ENCODE measurements at places on chromosomes 6 and 20.

- no peak for DNase-seq
Measured at GRCh38 chr20:48169650-48170225, 384.5 kb upstream of the SULF2 start.

DNA sequence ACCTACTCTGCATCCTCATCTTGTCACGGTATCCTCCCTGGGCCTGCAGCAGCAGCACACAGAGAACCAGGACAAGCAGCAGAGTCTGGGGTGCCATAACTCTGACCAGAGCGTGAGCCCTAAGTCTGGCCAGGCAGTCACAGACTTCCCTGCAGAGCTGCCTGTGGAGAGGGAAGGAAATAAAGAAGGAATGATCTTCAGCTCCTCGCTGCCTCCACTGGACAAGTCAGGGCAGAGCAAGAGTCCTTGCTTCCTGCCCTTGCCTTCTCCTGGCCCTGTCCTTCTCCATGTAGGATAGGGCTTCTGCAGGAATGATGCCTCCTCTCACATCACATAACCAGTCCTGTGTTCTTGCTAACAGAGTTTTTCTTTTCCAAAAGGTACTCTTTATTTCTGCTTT, 15.9 kb upstream of the WFDC11 start:
- no peak for DNase-seq

DNA sequence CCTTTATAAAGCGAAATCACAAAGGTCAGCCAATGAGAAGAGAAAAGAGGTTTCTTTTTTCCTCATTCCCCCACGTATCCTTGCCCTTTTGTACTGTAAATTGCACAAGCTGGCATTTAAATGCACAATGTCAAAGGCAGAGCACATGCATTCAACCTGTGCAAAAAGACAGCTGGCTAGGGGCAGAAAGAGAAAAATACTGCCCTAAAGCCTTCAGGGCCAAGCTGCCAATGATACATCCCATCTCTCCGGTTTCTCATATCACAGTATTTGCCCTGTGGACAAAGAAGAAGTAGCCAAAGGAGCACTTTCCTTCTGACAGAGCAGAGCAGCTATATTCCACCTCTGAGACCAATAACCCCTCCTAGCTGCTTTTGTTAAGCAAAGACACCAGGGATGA, 219.2 kb downstream of the TRDN start:
- no peak for DNase-seq

- no peak for DNase-seq
Measured at GRCh38 chr6:25670793-25671513, 18.9 kb downstream of the SCGN start.

GRCh38 chr6:152816055-152816454, 65.5 kb downstream of the VIP start:
- DNase-seq, result no peak

GRCh38 chr20:1086277-1087213, 31.9 kb upstream of the PSMF1 start:
- DNase-seq, result no peak

DNA sequence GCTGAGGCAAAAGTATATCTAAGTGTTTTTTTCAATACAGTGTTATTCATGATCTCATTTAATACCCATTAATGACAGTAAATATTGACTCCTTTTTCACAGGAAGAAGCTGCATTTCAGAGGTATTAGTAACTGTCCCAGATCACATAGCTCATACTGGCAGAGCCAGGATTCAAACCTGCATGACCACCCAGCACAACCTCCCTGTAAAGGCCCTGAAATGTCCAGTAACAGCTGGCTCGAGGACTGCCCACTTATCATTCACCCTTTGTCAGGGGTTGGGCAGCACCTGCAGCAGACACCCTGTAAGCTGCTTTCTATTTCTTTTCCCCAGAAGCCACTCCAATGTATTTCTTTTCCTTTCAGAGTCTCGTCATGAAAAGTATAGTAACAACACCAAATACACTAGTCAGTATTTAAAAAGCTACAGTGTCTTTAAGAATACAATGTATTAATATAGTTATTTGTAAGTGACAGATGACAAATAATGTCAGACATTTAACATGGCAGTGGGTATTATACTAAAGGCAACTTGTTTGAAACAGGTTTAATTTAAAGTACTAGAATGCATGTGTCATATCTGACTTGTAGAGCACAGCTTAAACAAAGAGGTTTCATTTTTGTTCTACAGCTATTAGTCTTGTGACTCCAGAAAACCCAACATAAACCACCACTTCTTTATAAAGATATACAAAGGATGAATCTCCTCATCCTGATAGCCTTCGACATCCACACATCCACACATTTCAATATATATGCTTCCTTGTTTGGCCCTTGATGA, 841.6 kb upstream of the GJE1 start:
- DNase-seq, result no peak

DNA sequence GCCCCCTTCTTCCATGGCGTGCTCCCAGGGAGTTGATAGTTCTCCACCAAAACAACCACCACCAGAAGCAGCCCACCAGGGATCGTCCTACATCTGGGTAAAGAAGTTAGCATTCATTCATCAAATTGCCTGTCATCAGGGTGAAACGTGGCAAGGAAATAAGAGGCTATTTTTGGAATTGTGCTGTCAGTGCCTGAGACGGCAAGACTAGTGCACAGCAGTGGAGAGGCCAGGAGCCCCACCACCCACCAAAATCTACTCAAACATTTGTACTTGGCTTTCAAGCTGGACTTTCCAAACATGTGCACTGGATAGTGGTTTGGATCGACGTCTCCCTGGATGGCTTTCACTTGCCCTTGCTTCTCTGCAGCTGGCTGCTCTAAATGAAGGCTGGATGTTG, 44.8 kb downstream of the TXNDC5 start:
- no peak for DNase-seq

DNA sequence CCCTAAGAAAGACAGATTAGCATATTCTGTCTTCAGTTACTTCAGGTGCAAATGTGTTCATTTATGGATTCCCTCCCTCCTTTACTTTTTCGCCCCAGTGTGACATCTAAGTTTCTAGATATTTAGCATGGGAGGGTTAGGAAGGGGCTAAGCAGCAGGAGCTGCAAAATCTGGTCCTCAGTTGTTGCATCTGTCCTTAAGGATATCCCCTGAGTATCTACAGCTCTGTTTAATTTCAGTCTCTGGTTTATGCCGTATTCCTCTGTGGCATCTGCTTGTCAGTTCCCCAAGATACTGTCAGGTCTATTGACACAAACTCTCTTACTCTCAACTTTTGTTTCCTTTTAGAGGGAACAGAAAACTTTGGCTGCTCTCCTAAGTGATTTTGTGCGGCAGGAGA, 754.6 kb upstream of the MAP3K7 start:
- DNase-seq, result no peak

DNA sequence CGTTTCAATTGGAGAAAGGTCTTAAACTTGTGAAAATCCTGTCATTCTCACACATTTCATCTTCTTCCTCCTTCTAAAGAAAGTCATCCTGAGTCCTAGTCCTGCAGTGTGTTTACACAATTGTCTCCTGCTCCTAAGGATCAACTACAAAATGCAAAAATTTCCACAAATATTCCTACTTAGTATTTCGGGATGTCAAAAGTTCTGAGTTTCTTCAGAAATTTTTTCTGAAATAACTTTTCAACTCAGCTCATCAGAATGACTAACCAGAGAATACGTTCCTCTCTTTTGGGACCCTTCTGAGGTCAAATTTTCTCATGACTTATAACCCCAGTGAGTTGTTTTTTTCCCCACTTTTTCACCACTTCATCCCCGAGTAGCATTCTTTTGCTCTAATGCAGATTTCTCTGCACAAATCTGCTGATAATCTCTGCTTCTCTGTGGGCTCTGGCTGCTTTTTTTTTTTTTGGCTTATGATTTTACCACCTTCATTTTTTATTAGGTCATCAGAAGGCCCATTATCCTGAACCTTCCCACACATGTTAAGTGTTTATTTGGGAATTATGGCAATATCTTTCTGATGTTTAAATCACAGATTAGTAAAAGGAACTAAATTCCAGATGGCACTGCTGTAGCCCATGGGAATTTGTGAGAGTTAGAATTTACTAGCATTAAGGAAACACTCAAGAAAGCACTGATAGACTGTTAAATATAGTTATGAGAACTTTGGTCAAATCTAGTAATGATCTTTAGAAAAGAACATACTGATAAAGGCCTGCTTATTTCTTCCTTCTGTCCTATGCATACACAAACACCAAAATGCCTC, 41.4 kb downstream of the MAP3K5 start:
- no peak for DNase-seq

- DNase-seq, result no peak
Measured at GRCh38 chr6:143652841-143653331, 24.9 kb upstream of the PHACTR2 start.

DNA sequence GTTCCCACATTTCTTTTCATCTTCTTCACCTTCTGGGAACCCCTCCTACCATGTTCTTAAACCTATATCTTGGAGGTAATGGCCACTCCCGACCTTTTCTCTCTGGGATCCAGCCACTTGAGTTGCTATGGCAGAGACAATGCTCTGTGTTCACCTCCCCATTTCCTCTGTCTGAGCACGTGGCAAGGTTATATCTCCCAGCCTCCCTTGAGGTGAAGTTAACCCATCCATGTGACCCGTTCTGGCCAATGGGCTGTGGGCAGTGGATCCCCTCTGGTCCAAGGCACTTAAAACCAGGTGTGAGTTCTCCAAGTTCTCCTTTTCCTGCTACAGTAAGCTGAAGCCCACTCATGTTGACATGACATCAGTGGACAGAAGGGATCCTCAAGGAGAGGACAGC, 261.4 kb downstream of the LRFN2 start:
- no peak for DNase-seq

GRCh38 chr6:84809455-84809854, 45.1 kb upstream of the TBX18 start:
- no peak for DNase-seq

GRCh38 chr20:32631933-32632460, 41.7 kb downstream of the C20orf203 start:
- no peak for DNase-seq

DNA sequence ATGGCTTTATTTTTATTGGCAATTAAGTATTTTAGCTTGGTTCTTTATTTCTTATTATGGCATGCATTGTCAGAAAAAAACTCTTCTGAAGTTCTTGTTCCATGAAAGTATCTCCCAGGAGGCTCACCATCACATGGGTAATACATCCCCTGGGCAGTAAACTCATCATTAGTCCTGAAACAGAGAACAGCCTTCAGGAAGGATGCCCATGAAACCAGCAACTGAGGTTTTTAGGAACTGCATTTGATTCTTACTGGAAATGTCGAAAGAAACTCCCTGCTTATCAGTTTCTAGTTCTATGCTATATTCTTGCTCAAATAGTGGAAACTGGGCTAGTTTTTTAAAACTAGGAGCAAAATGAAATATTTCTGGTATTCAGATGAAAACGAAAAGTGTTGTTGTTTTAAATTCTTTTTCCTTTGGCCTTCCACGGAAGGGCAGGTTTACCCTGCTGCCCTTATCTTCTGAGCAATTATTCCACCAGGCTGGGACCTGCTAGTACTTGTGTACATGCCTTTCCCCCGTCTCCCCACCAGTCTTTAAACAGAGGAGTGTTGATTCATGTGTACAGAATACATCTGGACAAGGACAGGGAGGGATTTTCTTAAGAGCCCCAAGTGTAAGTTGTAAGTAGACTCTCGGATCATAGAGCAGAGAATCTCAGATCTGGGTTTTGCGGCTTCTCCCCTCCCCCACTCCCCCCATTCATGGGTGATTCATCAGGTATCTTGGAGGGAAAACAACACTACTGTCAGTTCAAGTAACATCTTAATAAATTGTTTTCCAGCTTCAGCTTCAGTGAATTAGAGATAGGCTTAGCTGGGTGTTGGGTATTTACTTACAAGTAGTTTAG, 81.5 kb downstream of the RTN4IP1 start:
- peak; percentile 39 for DNase-seq

GRCh38 chr6:165077876-165078275, 231.5 kb downstream of the C6orf118 start:
- DNase-seq, result no peak

GRCh38 chr20:16446991-16447390, 126.3 kb downstream of the KIF16B start:
- DNase-seq, result no peak

DNA sequence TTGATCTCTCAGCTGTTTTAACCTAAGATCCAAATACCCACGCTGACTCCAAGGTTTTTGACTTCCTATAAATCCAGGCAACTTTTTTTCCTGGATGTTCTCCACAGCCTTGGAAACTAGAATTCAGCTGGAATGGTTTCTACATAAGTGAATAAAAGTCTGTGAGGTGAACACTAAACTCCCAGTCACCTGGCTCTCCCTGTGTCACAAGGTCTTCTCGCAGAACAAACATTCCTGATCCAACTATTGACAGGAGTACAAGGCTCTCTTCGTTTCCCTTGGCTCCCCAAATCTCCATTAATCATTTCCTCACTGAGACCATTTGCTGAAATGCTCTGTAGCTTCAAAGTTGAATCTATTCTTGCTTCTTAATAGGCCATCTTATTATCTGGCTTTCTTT, 265.7 kb downstream of the ADGRG6 start:
- no peak for DNase-seq

DNA sequence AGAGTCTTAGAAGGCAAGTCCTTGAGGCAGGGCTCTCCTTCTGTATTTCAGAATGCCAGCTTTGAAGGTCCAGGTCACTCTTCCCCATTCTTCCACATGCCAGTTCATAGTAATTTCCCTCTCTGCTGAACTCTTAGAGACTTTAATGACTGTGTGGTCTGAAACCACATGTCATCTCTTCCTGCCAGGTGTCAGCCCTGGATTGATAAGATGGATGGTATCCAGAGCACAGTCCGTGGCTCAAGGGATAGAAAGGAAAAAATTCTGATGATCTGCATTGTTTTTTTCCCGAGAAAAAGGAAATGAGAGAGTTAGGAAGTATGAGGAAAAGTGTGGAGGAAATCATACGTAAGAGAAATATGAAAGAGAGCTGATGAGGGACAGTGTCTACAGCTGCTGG, 250.9 kb downstream of the TPBG start:
- no peak for DNase-seq

GRCh38 chr6:165218829-165219228, 90.6 kb downstream of the C6orf118 start:
- no peak for DNase-seq

All from CD4-positive, alpha-beta T cell (primary cell).